ENCODE measurements at places on chromosomes 4 and X.

DNA sequence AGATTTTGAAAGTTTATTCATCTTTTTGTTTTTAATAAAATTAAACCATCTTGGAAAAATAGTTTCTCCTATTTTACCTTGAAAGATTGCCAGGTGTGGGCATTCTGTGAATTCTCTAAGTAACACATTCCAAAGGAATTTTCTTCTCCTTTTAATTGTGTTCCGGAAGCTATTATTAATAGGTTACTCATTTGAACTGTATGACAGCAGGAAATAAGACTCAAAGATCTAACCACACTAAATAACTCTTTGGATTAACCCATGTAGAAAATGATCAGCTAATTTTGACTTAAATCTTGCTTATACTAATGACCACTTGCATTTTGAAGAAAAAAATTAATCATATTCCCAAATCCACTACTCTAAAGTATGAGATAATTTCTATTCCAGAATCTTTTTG is 17.6 kb upstream of the CCNI start:
- no peak for DNase-seq

- no peak for DNase-seq
These were observed 104.6 kb downstream of the ANAPC4 start for GRCh38 chr4:25481648-25482047.

- no peak for DNase-seq
These were observed 106.2 kb downstream of the HDAC8 start for GRCh38 chrX:72466493-72466892.

GRCh38 chrX:118523920-118524319 is 28.3 kb downstream of the DOCK11 start:
- peak; percentile 58 for DNase-seq

DNA sequence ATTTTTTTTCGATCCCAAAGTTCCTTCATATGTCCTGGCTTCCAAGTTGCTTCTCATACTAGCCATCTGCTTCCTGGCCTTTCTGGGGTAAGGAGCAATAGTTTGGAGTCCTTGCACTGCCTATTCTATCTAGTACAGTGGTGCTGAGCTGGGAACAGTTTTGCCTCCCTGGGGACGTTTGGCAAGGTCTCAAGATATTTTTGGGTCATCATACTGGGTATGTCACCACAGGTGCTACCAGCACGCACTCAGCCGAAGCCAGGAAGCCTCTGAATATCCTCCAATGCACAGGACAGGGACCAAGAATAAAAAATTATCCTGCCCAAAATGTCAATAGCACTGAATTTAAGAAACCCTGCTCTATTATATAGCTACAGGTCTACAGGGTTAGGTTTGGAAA is 35.4 kb upstream of the TMSB15B start:
- DNase-seq, result no peak

GRCh38 chr4:88458104-88458740 is 1.3 kb downstream of the HERC5 start:
- DNase-seq, result no peak

DNA sequence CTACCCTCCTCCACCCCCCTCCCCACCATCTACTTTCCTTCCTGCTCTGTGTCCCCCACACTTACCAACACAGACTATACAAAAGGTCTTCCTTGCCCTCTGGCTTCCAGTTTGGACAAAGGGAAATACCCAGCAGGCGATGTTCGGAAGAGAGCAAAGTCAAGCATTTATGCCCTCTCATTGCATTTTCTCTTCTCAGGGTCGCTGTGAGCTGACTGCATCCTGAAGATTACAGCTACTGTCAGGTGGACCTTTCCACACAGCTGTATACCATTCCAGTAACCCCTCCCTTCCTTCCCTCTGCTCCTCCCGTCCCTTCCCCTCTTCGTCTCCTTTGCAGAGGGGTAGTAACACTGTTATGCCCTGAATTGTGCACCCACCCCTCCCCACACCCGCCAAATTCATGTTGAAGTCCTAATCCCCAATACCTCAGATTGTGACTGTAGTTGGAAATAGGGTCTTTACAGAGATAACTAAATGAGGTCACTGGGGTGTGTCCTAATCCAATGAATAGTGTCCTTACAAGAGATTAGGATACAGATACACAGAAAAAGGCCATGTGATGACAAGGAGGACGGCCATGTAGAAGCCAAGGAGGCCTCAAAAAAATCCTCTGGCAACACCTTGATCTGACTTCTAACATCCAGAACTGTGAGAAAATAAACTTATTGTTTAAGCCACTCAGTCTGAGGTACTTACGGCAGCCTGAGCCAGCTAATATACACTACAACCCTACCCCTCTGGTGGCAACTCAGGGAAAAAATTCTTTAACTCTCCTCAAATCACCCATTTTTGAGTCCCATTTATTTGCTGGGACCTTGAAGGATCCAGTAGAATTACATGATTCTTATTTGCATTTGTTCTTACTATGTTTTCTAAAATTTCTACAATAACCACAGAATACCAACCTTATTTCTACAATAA is 11.7 kb downstream of the MORF4L2 start:
- DNase-seq, result no peak

GRCh38 chrX:37905436-37906147 is 58.2 kb upstream of the DYNLT3 start:
- peak; percentile 21 for DNase-seq

GRCh38 chrX:69179380-69179911 is 14.2 kb upstream of the PJA1 start:
- DNase-seq, result no peak

DNA sequence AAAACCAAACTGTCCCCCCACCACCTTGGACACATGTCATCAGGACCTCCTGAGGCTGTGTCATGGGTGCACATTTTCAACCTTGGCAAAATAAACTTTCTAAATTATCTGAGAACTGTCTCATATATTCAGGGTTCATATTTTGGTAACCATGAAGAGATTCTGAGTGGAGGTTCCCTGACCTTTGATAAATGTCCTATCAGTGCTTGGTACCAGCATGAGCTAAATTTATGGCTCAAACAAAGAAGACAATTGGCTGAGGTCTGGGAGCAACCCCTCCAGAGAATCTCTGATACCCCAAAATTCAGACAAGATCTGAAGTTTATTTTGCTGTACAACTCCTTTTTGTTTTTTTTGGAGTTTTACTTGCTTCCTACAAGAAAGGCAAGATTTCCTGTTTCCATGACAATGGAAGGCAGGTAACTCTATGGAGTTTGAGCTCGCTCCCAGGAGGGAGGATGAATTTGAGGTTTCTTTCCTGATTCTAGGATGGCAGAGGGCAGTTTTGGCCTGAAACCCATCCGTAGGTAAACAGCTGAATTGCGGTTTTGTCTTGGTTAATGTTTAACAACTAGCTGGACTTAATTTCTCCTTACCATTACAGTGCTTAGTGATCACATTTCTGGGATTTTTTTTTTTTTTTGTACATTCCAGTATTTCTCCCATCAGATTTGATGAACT is 14.5 kb downstream of the UGT2B15 start:
- DNase-seq, result no peak

- DNase-seq, result peak; percentile 29
These were observed 208.7 kb downstream of the SOWAHB start for GRCh38 chr4:76689145-76689817.

- DNase-seq, result no peak
These were observed 342.3 kb downstream of the GRXCR1 start for GRCh38 chr4:43234626-43235415.

GRCh38 chr4:119105605-119106004 is 30.0 kb upstream of the MYOZ2 start:
- DNase-seq, result no peak

GRCh38 chrX:72477781-72478181 is 94.9 kb downstream of the HDAC8 start:
- DNase-seq, result no peak

DNA sequence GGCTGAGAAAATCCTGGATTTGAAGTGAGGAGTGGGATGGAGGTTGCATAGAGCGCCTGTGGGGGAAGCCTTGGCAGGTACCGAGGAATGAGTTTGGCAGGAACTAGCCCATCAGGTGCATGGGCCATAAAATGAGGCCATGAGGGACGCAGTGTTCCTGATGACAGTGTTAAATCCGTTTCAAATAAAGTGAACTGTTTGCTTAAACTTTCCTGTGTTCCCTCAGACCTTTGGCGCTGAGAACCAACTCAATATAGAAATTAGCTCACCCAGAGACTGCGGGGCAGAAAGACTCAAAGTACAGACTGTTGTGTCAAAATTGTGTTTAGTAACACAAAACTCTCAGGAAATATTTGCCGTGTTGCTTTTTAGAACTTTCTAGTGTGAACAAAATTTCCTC is 250.0 kb upstream of the NR3C2 start:
- no peak for DNase-seq

DNA sequence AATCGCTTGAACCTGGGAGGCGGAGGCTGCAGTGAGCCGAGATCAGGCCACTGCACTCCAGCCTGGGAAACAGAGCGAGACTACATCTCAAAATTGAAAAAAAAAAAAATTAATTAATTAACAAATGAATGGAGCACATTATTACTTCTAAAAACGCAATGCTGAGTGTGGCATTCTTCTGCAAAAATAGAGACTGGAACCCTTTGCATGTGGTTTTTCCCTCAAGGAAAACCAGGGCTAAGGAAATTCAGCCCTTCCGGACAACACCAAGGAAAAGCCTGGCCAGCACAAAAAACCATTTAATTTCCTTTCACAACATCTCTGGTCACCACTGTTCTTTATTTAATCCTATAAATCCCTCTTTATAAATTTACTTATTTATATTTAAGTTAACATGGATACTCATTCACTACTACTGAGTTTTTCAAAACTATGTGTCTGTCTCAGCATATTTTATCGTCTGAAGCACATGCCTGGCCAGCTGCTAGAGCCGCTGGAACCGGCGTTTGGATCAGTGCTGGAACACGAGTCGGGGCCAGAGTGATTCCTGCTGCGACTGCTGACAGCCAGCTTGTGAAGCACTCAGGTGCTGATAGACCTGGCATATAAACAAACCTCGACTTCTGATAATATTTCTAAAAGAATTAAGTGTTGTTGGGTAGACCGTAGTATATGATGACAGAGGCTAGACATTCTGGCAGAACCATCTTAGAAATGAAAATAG is 84.5 kb upstream of the WWC2 start:
- DNase-seq, result no peak

DNA sequence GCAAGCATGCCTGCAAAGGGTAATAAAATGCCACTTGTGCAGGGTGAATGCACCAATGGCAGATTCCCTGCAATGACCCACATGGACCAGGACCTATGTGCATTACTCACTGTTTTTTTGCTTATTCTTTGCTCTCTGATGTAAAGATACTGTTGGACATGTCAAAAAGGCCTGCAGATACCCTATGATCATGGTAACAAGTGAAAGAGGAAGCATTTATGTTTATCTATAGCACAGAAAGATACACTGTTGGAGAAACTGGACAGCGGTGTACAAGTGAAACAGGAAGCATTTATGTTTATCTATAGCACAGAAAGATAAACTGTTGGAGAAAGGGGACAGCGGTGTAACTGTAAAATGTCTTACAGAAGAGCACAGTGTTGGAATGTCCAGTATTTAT is 127.5 kb downstream of the PAPSS1 start:
- no peak for DNase-seq

- no peak for DNase-seq
These were observed 365.5 kb downstream of the RAB28 start for GRCh38 chr4:13118633-13119032.

DNA sequence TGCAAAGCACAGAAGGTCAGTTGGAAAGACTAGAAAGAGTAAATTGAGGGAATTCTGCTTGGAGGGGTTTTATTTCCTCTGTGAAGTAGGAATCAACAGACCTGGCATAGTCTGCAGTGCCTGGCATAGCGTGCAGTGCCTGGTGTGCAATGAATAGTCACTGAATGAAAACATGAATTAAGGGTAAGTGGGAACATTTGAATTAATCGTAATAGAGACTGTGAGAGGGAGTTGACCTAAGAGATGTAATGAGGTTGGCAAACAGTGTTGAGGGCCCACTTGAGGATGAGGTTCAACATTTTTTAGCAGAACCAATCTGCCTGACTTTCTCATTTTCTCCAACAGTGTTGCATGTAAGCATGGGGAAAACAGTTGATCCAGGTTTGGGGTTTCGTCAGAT is 377.2 kb upstream of the FTHL17 start:
- DNase-seq, result no peak

DNA sequence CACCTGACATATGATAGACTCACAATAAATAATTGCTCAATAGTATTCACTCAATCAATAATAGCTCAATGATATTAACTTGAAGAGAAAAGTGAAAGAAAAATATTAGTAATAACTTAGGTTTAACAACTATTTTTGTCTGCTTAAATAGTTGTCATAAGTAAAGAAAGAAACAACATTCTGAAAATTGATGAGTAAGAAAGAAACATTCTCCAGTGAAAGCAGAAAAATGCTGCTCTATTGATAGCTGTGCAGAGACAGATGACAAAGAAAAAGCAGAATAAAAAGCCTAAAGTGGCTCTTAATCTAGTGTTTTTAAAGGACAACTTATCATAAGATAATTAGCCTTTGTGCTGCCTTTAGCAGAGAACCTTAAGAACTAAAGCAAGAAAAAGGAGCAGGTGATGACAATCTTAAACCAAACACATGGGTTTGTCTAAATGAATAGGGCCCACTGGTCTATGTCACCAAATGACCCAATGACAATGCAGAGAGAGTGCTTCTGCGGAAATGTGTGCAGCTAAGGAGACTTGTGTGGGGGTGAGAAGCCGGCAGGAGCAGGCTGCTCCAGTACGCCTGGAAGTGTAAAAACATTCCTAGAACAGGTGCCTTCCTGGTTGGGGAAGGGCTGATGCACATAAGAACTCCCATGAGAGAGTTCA is 13.2 kb downstream of the HS3ST1 start:
- DNase-seq, result no peak

GRCh38 chr4:113003841-113004240 is 45.6 kb upstream of the ANK2 start:
- no peak for DNase-seq

GRCh38 chr4:118762155-118762554 is 73.8 kb downstream of the SEC24D start:
- DNase-seq, result no peak

DNA sequence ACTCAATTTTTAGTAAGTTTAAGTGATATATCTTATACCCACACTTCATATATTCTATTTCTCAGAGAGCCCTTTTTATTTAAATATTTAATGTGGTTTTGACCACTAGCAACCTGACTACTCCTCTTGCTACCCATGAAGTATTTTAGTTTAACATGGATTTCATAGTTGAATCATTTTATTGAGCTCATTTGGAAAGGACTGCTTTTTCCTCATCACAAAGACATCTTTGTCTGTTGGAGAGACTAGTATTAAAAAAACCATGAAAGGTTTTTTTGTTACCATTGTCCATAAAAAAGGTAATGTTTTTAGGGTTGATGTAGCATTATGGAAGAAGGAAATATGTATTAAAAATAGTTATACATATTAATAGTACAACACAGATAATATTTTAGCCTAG is 139.5 kb downstream of the RAPGEF2 start:
- DNase-seq, result no peak

DNA sequence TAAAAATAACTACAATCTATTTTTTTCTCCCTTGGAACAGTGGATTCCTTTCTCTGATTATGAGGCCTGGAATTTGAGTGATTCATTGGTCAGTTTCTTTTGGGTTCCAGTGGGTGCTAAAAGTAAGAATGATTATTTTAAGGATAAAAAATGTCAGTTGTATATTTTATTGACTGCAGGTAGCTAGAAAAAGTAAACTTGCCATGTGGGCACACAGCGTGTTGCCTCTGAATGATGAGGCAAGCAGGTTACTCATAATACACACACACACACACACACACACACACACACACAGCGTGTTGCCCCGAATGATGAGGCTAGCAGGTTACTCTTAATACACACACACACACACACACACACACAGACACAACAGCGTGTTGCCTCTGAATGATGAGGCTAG is 13.8 kb downstream of the GALNT7 start:
- no peak for DNase-seq

All from activated naive CD4-positive, alpha-beta T cell treated with anti-CD3 and anti-CD28 coated beads, Interleukin-2, amount 10 ng/mL, durations not matched to agents 7 days and 5 days (primary cell).